ENCODE measurements at places on chromosomes 6 and 20.

GRCh38 chr20:63734111-63734945 is 2.1 kb upstream of the LIME1 start:
- DNase-seq = no peak

- DNase-seq = no peak
These were observed 48.8 kb upstream of the NKX2-2 start for GRCh38 chr20:21562656-21563055.

GRCh38 chr20:51540580-51540979 is 1.9 kb downstream of the NFATC2 start:
- DNase-seq = no peak

GRCh38 chr6:149593408-149593807 is 27.2 kb downstream of the GINM1 start:
- DNase-seq = no peak

DNA sequence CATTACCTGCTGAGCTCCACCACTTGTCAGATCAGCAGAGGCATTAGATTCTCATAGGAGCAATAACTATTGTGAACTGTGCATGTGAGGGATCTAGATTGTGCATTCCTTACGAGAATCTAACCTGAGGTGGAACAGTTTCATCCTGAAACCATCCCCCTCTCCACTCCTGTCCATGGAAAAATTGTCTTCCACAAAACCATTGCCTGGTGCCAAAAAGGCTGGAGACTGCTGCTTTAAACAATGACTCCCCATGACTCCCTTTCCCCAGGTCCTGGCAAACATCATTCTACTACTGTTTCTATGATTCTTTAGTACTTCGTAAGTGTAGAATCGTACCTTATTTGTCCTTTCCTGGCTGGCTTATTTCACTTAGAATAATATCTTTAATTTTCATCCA is 9.7 kb upstream of the DYNLRB1 start:
- no peak for DNase-seq

- DNase-seq = no peak
These were observed 164.8 kb downstream of the SOBP start for GRCh38 chr6:107654764-107655163.

- DNase-seq = no peak
These were observed 83.8 kb upstream of the FOXQ1 start for GRCh38 chr6:1227935-1228753.

DNA sequence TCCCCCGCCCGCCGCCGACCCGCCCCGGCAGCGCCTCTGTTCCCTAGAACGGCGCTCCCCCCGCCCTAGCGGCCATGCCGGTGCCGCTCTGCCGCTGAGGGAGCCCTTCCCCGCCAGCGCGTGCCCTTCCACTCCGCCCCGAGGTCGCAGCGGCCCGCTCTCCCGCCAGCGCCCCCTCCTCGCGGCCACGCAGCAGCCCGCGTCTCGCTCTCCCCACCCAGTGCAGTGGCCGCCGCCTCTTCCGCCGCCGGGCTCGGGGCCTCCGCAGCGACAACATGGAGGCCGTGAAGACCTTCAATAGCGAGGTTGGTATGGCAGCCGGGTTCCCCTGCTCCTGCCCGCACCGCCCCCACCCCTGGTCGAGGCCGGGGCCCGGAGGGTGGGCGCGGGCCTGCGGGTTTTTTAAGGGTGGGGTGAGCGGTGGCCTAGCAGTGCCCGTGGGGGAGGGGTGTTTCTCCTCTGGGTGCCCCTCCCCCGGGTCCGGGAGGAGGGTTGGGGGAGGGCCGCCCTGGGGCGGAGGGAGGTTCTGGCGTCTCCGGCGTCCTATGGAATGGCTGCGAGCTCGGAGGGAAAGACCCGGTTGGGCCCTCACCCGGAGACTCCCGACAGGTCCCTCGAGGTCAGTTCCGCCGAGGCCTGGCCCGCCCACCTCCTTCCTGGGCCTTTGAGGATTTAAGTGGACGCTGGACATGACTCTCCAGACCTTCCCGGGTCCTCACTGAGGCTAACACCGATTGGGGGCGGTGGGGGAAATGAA is 588 bp downstream of the SCAF8 start:
- peak; percentile 95 for DNase-seq

DNA sequence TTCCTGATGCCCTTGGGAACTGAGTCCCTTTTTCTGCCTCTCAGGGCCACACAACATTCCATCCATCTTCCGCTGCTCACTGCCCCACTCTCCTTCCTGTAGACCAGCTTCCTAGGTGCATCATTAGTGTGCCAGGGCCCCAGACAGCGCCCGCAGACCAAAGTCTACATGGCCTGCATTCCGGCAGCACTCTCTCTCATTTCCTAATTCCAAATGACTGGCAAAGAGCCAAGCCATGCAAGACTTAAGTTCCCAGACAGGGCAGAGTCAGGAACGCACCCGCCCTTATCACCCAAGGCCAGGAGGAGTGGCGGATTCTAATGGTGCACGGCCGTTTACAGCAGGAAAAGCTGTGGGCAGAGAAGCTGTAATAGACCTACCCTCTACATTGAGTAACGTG is 159.8 kb upstream of the ARID1B start:
- DNase-seq = no peak

DNA sequence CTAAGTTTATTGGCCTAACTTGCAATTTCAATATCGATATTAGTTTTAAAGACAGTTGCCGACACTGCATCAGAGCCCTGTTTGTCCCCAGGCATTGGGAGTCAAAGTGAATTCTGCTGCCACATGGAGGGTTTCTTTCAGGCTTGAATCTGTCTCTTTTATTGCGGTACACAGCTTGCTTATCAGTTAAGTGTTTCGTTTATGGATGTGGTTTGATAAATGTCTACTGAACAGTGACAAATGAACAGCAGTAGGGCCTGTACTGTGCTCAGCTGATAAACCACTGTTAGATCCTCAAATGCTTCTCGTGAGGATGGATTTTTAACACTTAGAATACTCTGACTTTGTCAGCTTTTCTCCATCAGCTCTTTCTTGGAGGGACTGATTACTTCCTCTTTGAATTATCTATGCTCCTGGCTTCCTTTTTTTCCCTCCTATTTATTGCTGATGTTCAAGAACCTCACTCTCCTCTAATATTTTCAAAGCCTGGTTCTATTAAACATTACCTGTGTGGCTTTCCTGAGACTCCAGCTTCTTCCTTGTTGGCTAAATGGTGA is 240.8 kb downstream of the PLCB1 start:
- no peak for DNase-seq

- DNase-seq = no peak
These were observed 27.2 kb downstream of the DSE start for GRCh38 chr6:116397914-116398313.

DNA sequence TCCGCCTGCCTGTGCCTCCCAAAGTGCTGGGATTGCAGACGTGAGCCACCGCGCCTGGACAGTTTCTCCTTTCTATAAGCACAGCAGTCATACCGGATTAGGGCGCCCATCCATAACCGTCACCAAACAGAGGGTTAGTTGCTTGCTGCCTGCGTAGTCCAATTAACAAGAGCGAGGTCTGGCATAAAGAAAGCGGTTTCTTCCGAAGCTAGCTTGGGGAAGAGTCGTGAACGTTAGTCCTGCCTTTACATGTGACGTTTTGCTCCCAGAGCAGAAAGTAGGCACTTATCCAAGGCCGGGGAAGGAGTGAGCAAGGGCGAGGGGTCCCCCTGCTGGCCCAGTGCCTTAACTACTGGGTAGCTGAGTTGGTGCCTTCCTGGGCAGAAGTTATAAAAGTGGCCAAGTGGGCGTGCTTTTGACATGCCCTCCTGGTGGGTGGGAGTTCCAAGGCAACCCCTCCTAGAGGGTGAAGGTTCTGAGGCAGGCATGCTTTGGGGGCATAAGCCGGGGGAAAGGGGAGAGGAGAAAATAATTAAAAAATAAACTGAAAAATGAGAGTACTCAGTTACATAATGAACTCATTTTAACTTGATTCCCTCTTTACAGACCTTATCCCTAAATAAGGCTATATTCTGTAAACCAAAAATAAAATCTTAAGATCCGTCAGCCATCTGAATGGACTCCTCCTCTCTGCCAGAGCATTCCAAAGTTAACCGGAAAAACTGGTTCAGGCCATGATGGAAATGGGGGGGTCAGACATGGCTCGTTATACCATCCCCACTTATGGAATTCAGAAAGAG is 88.0 kb downstream of the FAM217A start:
- DNase-seq = peak; percentile 90

- DNase-seq = no peak
These were observed 753.3 kb upstream of the MARCKS start for GRCh38 chr6:113103634-113104361.

DNA sequence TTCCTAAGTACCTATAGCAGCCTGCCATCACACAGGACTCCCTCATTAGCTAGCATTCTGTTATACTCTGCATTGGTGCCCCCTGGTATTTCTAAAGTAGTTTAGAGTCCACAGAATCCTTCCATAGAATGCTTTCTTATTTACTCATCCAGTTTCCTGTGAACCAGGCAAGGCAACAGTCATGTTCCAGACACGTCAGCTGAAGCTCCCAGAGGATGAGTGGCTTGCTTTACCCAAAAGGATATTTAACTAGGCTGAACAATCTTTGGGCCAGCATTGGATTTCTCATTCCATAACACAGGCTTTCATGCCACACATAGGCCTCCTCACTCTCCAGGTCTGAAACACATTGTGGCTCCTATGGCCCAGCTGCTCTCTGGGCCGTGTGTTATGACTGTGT is 203.8 kb upstream of the MAP3K7 start:
- DNase-seq = no peak

GRCh38 chr20:47740121-47740861 is 45.0 kb downstream of the SULF2 start:
- DNase-seq = no peak

- no peak for DNase-seq
These were observed 2.3 kb upstream of the REV3L start for GRCh38 chr6:111485342-111485741.

- no peak for DNase-seq
These were observed 71.5 kb downstream of the SHLD1 start for GRCh38 chr20:5821627-5822215.

DNA sequence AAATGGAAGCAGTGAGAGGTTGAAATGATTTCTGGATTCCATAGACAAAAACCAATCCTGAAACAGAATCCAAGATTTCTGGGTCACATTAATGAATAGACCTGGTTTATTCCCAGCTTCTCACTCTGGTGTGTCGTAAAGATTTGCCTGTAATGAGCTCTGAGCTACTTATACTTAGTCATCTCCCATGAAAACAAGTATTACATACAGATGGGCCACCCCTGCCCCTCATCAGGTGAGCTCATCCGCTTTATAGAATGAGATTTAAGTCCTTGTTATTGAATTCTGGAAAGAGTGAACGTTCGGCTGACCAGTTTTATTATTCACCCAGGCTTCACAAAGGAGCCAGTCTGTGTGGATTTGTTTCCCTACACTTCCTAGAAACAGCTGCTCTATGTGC is 47.1 kb upstream of the TMEM181 start:
- DNase-seq = no peak

GRCh38 chr20:36794116-36794474 is 20.5 kb upstream of the DSN1 start:
- DNase-seq = no peak

GRCh38 chr6:111534231-111534751 is 51.3 kb upstream of the REV3L start:
- no peak for DNase-seq

DNA sequence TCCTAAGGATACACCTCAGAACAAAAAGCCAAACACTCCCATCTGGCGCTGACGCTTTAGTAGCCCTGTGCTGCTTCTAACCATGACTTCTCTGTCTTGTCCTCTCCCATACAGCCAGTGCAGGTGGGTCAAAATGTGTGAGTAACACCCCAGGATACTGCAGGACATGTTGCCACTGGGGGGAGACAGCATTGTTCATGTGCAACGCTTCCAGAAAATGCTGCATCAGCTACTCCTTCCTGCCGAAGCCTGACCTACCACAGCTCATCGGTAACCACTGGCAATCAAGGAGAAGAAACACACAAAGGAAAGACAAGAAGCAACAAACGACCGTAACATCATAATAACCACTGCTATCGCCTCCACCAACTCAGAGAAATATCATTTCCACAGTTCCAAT is 1.4 kb downstream of the DEFB132 start:
- no peak for DNase-seq

DNA sequence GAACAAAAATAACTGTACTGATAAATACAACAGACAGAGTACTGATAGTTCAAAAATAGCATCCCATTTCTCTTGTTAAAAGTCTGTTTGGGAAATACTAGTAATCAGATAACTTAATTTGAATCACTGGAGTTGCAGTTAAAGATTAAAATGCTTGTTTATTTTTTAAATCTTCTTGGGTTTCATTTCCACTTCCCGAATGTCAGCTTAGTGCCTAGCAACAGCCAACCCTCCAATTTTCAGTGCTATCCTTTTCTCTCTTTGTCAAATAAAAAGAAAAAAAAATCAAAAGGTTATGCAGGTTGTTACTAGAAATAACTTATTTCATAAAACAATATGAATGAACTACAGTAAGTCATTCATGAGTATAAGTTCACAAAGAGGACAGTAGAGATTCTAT is 257.7 kb upstream of the STXBP5 start:
- no peak for DNase-seq

DNA sequence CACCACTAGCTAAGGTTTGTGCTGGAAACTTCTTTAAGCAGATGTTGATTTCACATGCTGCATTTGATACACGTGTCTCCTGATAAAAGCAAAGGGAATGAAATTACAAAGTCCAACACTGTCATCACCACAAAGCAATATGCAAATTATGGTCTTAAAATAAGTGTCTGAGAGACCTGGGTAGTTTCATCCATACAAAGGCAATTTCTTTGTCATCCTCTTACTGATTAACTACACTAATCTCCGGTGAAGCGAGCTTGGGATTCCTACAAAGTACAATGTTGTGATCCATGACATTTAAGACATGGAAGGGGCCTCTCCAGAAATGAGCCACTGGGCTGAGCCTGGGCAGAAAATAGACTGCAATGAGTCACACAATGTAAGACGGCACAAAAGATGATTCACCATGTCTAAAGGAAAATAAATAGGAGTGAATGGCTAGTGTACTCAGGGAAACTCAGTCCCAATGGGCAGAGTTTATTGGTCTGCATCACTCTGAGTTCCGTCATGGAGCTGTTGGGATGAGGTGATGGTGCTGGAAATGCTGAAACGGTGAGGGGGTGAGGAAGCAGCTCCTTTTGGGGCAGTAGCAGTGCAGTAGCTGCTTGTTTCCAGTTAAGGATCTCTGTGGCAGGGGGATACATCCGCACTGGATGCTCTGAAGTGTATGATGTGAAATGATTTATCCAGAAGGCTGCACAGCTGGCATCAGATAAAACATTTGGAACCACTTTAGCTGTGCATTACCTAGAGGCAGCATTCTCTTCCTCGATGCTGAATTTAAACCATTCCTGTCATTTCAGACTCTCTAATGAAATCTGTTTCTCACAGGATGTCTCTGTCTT is 103.3 kb downstream of the IBTK start:
- DNase-seq = no peak

DNA sequence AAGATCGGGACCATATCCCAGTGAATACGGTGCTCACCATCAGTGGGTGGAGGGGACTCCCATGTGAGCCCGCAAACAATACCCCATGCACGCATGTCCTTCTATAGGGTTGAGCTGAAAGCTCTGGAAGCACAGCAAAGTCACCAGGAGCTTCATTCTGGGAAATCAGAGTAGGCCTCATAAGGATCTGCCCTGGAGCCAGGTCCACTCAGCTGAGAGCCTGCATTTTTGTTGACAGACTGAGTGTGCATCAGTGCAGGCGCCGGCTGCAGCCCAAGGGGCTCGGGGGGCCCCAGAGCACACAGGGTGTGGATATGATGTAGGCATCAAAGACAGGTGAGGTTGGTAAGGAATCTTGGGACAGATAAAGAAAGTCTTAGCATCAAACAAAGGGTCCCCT is 79.8 kb upstream of the CD93 start:
- DNase-seq = no peak
